ENCODE measurements at places on chromosomes 13 and 19.

- no peak for DNase-seq
Observed at GRCh38 chr19:10981252-10981895, 20.5 kb downstream of the SMARCA4 start.

- DNase-seq, result no peak
Observed at GRCh38 chr19:46002678-46003275, 7.5 kb downstream of the CCDC61 start.

DNA sequence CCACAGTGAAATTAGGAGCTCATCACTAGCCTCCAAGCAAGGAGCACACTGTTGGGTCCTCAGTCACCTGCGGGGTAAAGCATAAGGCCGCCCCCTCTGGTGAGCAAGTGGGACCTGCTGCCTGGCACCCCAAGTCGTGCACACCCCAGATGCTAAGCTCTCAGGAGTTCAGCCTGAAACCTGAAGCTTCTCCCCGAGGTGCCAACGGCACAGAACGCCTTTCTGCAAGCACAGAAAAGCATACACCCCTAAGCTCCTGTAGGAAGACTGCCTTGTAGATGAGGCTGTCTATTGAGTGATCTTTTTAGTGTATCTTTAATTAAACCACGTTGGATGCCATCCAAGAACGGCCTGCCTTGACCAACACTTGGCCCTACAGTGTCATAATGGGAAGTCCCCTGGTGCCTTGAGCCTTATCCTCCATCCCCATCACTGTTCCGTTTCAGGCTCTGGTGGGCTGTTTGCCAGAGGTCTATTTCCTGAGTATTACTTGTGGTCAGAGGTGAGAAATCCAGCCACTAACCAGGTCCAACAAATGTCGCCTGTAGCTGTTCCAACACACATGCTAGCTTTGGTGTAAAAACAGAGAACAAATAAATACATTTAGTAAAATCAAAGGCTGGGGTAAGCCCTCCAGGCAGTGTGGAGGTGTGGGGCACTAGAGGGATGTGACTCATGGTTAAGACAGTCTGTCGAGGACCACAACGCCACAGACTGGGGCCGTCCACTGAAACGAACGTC lies 44.8 kb downstream of the C13orf42 start:
- DNase-seq, result no peak

- no peak for DNase-seq
Observed at GRCh38 chr13:58085274-58085673, 453.7 kb downstream of the PCDH17 start.

DNA sequence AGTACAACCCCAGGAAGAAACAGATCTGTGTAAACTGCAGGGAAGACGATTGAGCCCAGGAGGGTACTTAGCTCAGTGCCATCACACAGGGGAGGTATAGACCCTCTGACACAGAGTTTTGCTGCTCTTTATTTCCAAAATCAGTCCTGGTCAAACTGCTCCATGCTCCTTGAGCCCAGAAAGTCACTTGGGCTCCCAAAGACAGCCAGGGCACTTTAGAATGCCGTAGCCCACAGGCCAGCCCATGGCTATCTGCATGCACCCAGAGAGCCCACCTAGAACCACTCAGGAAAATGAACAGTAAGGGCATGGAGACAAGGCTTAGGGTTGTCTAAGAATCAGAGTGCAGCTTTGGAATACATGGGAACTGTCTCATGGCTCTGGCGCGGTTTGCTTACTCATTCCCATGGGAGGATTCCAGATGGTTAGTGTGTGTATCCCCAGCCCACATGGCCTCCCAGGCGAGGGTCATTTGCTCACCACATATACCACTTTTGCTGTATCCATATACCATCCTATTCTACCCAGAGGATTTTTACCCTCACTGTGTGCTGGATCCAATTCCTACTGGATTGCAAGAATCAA lies 14.7 kb upstream of the PDCD5 start:
- no peak for DNase-seq
